Urothelium cell line (cell line): ENCODE measurements at places on chromosomes 1 and 21.
A peak's percentile ranks its signal among the peaks of the same experiment; 100 is the strongest.

GRCh38 chr1:21888500-21888899 is 48.6 kb downstream of the HSPG2 start:
- no peak for DNase-seq

DNA sequence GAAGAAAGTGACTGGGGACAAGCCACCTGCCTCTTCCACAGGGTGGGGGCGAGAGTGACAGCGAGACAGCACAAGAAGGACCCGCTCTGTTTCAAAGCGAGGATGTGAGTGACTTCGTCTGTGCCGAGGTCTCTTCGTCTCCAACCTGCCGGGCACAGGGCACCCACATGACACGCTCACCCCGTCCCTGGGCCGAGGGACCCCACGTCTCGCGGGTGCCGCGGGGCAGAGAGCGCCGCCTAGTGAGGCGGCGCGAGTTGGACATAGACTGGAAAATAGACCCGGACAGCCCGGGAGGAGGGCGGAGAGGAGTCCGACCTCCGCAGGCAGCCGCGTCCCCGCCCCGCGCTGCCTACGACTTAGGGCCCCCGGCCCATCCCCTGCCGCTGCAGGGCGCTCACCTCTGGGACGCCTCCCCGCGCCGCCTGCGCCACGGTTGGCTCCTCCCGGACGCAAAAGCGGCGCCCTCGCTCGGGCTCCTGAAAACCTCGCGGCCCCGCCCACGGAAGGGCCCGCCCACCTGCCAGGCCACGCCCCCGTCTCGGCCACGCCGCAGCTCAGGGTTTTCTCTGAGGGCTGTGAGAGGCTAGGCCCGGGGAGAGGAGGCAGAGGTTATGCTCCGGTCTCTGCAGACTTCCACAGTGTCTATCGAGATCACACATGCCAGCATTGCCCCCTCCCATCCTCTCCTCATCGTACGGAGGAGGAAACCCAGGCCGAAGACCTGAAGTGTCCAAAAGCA is at the start of gene TLR5:
Gene TLR5 (minus strand): TSS at position 454 of the 742 bp plus-strand sequence. CDS start 30,217 bp downstream, outside the sequence.
- peak; percentile 66 for DNase-seq

DNA sequence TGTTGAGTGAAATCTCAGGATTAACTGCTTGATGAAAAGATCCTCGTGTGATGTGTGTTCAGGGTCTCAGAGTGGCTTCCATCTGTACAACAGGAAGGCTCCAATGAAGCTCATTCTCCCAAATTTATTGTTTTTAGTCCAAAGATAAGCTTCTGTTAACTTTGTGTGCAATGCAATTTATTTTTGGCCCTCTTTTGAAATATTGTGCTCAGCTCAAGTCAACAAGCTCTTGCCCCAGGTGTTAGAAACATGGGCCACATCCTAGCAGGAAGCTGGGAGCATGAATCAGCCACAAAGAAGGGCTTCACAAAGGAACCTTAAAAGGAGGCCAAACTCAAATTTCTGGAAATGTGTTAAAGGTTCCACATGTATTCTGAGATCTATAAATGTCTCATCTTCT is 135.7 kb downstream of the PCP4 start:
- DNase-seq: no peak

- no peak for DNase-seq
These were observed 78.8 kb upstream of the ARHGAP29 start for GRCh38 chr1:94316183-94316582.
